Foreskin keratinocyte (primary cell): ENCODE measurements at places on chromosomes 1 and 21. TPM values are rescaled to one million over a fixed set of nuclear protein-coding genes. Genes with fewer than 3 reads are reported as not detected.

Gene ADGRL4
- total RNA-seq = not detected in 2 replicates

Gene ARHGEF10L
- 4.7 and 6.3 TPM in 2 replicates for total RNA-seq

Gene SIM2
- total RNA-seq = not detected in 2 replicates

Gene RIPPLY3
- 0.78 and 0.88 TPM in 2 replicates for total RNA-seq

Gene LPAR3
- 25.9 and 32.3 TPM in 2 replicates for total RNA-seq

Gene ADORA1
- total RNA-seq = 0.21 and 0.71 TPM in 2 replicates

Gene TRIM63
- total RNA-seq = not detected in 2 replicates

Gene EPHX1
- total RNA-seq = 3.1 and 3.8 TPM in 2 replicates

Gene PSRC1
- 26.6 and 33.5 TPM in 2 replicates for total RNA-seq

Gene DRAM2
- total RNA-seq = 33.3 and 35.8 TPM in 2 replicates

Gene TRAF3IP3
- total RNA-seq = not detected in 2 replicates

Gene ERG
- total RNA-seq = 0.24 and 0.49 TPM in 2 replicates

Gene SHCBP1L
- 0.11 TPM in 1 of 2 replicates, not detected in the other for total RNA-seq

Gene BLACAT1
- 1.7 and 2.4 TPM in 2 replicates for total RNA-seq

Gene HECTD3
- 23.4 and 24.8 TPM in 2 replicates for total RNA-seq
